GM12892 (cell line): ENCODE measurements at places on chromosomes 3 and 15.

DNA sequence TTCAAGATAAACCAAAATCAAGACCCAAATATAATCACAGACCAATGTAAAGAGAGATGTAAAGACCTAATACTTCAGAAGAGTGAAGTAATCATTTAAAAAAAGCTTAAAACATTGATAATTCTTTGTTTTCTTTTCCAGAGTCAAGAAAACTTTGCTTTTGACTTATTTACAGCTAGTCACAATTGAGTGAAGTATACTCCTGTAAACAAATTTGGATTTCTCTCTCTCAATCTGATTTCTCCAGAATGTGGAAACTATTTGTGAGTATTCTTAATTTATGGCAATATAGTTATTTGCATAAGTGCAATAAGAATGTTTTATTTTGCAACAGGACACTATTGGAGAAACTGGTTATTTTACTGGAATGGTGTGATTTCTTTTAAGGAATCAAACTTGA, 43.7 kb upstream of the ZBTB20 start:
- DNase-seq, result no peak

DNA sequence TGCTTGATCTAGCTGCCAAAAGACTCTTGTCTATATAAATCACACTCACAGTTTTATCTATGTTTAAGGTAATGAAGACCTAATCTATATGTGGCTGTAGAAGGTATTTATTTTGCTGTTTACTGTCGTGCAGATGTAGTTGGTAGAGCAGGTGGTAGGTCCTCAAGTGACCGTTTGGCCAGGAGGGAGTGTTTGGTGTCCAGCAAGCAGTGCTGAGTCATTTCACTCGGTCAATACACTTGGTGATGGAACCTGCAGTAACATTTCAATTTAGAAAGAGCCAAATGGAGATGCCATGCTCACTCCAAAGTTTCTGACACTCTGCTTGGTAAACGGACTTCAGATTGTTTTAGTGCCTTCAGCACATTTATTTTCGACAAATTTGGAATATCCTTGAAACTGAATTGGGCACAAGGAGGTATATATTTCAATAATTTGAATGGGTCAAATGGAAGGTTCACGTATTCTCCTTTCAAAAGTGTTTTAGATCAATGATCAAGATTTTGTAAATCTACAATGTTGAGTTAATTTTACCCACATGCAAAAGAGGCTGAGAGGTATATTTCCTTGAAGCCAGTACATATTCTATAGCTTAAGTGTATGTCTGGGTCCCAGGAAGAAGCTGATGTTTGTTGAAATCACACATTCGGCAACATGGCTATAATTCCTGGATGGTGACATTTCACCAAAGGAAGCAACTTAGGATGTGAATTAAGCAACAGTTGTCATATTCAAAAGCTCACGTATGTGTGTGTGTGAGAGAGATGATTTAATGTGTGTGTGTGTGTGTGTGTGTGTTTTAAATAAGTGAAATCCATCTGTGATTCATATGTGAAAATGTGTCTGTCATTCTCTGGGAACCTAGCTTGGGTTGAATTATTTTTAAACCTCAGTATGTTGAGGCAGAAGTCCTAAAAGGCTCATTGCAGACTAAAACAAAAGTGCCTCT, 7.7 kb upstream of the CX3CR1 start:
- DNase-seq, result no peak

DNA sequence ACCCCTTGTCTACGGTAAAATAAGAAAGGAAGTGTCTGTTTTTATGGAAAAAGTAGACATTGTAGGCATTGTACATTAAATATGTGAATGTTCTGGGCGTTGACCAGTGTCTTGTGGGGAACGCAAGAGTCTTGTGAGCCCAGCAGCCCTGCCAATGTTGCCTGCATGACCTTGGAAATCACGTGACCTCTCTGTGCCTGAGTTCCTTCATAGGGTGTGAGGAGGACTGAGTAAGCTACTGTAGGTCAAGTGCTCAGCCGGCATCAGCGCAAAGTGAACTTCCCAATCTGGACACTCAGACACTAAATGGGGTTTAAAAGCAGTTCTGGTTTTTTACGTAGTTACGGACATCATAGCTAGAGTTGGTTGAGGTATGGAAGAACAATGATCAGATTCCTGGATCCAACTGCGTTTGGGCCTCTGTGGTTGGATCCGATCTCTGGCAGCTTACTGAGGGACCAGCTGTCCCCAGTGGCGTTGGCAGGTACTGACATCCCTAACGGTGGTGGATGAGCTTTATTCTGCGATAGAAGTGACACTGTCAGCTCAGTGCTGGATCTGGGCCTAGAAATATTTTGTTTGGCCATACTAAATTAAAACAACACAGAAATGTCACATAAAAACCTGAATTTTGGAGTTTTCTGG, 63.8 kb downstream of the SPSB4 start:
- DNase-seq, result no peak

DNA sequence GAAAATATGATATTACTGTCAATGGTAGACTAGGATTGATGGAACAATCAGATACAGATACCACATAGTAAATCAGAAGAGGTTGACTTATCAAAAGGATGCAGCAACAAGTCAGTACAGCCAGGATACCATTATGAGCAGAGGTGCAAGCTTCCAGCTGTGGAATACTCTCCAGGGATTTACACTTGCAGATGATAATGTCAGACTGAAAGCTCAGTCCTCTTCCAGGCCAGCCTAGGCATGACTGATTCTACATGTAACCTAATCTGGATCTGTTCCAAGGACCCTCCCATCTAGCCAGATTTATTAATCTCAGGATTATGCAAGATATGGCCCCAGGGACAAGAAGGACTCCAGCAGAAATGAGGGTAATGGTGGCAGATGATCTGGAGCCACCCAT, 8.2 kb downstream of the FILIP1L start:
- DNase-seq, result no peak

DNA sequence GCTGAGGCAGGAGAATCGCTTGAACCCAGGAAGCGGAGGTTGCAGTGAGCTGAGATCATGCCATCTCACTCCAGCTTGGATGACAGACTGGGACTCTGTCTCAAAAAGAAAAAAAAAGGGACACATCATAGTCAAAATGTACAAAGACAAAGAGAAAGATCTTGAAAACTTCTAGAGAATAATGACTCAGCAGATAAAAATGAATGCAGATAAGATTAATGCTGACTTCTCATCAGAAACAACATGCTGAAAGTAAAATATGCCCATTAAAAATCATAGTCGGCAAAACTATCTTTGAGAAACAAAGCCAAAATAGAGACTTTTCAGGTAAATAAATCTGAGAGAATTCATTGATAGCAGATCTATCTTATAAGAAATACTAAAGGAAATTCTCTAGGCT, 271.1 kb upstream of the GPR149 start:
- DNase-seq, result no peak
